ENCODE measurements at places on chromosomes 5 and 9. TPM values are rescaled to one million over a fixed set of nuclear protein-coding genes. Genes with fewer than 3 reads are reported as not detected.

GRCh38 chr5:141850244-141850768, 27.9 kb downstream of the PCDH1 start:
- H3K27me3 ChIP-seq: no peaks in the 10 kb centered on the region
- H3K4me1 ChIP-seq: peaks cover 14% of the 10 kb centered on the region
- H3K4me3 ChIP-seq: peak overlapping the region; percentile 42
- DNase-seq: peak; percentile 37
- H3K27ac ChIP-seq: peak overlapping the region; percentile 98

The CNTNAP3B gene
- 2.5 TPM for total RNA-seq

- no peaks in the 10 kb centered on the region for H3K4me1 ChIP-seq
- no peaks in the 10 kb centered on the region for H3K36me3 ChIP-seq
- H3K27me3 ChIP-seq: no peaks in the 10 kb centered on the region
- peak; percentile 44 for DNase-seq
- no peak overlapping the region for H3K4me3 ChIP-seq
Observed at GRCh38 chr9:16213781-16214515, 656.5 kb downstream of the BNC2 start.

DNA sequence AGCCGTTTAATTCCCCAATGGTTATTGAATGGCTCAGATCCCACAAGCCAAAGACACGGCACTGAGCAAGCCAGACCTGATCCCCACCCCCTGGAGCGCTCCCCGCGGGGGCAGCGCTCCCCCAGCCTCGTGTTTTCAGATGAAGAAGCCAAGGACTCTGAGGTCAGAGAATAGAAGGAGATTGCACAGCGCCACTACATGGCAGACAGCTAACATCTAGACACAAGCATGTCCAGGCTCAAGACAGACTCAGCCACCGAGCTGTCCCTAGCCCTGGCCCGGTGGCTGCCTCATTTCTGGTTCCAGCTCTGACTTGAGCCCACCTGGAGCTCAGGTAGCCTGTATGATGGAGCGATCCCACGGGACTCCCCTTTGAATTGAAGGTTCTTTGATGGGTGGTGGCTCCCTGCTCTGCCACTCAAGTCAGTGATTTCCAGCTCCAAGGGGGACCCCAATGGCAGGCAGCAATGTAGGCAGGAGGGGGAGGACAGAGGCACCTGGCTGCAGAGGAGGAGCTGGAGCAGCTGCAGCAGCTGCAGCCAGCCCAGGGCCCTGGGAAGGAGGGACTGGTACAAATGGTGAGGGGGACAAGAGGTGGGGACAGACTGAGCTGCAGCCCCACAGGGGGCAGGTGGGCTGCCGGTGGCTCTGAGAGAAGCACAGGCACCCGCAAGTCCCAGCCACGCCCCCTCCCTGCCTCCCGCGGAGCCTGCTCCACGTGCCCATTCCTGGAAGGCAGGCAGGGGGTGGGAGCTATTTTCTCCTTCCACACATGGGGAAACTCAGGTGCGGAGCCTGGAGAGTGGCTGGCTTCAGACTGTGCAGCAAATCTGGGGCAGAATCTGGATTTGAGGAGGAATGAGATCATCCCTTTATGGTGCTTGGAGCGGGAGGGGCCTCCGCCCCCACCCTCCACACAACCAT, 40.2 kb downstream of the NTNG2 start:
- H3K27me3 ChIP-seq: peaks cover 4% of the 10 kb centered on the region
- no peak overlapping the region for H3K4me3 ChIP-seq
- no peaks in the 10 kb centered on the region for H3K36me3 ChIP-seq
- no peak overlapping the region for H3K27ac ChIP-seq
- H3K4me1 ChIP-seq: no peaks in the 10 kb centered on the region

The PCDHGA5 gene
- 1.1 TPM for total RNA-seq

- H3K36me3 ChIP-seq: no peaks in the 10 kb centered on the region
- no peak overlapping the region for H3K27ac ChIP-seq
- DNase-seq: no peak
- H3K4me1 ChIP-seq: no peaks in the 10 kb centered on the region
- H3K4me3 ChIP-seq: peak overlapping the region; percentile 35
Observed at GRCh38 chr5:76084496-76085242, 1.5 kb downstream of the SV2C start.

DNA sequence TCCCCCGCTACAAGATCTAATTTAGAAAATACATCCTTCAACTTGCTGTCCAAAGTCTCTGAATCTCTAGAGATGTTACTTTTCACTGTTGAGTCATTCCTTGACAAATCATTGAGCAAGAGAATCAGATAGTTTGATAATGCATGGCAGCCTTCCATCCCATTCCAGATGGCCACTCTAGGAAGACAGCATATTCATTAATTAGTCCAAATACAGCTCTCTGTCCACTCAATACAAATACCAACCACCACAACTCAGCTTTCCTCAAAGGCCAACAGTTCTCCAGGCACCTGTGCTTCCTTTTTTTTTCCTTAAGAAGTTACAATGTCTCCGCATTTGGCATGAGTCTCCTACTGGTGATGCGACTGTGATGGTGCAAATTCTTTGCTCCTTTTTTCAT, 72.3 kb downstream of the DROSHA start:
- H3K27me3 ChIP-seq: no peaks in the 10 kb centered on the region
- H3K4me1 ChIP-seq: no peaks in the 10 kb centered on the region
- no peaks in the 10 kb centered on the region for H3K36me3 ChIP-seq
- no peak overlapping the region for H3K27ac ChIP-seq

DNA sequence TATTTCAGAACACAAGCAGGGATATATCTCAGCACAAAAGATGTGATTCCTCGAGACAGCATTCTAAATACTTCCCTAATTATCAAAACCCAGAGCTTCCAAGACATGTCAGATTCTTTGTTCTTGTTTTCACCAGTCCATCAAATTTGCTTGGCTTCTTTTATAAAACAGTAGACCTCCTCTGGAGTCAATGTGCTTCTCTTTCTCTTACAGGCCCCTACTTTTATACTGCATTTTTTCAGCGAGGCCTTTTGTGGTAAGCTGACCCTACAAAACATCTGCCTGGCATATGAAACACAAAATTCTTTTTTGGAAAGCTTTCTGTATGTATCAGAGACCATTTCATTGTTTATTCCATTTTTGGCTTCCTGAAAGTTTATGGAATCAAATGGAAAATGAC, 81.8 kb downstream of the ARSB start:
- H3K36me3 ChIP-seq: no peaks in the 10 kb centered on the region
- no peaks in the 10 kb centered on the region for H3K27me3 ChIP-seq
- H3K4me3 ChIP-seq: no peak overlapping the region
- no peaks in the 10 kb centered on the region for H3K4me1 ChIP-seq

- H3K27me3 ChIP-seq: no peaks in the 10 kb centered on the region
- H3K27ac ChIP-seq: no peak overlapping the region
- no peak overlapping the region for H3K4me3 ChIP-seq
- no peaks in the 10 kb centered on the region for H3K36me3 ChIP-seq
- peak; percentile 13 for DNase-seq
- peaks cover 7% of the 10 kb centered on the region for H3K4me1 ChIP-seq
Observed at GRCh38 chr5:126523818-126524510, 71.1 kb downstream of the ALDH7A1 start.

GRCh38 chr9:6198251-6198650, 17.4 kb upstream of the IL33 start:
- no peaks in the 10 kb centered on the region for H3K36me3 ChIP-seq
- H3K4me1 ChIP-seq: no peaks in the 10 kb centered on the region
- no peak for DNase-seq
- H3K4me3 ChIP-seq: no peak overlapping the region
- no peaks in the 10 kb centered on the region for H3K27me3 ChIP-seq
- no peak overlapping the region for H3K27ac ChIP-seq

DNA sequence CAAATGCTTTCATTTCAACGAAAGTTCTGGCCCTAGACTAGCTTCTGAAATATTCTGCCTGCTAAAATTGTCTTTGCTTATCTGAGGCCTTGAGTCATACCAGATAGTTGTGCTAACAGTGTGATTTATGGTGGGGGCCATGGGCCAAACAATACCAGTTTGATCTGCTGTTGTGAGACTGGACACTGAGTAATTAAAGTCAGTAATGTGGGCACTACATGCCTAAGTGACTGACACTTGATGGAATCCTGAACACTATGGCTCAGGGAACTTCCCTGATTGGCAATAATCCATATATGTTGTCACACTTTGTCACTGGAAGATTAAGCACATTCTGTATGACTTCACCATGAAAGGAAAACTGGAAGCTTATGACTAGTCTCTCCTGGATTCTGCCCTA, 127.6 kb upstream of the CYLC2 start:
- no peak overlapping the region for H3K27ac ChIP-seq
- H3K36me3 ChIP-seq: no peaks in the 10 kb centered on the region
- no peaks in the 10 kb centered on the region for H3K27me3 ChIP-seq
- H3K4me3 ChIP-seq: no peak overlapping the region
- H3K4me1 ChIP-seq: no peaks in the 10 kb centered on the region
- no peak for DNase-seq

The SCGB3A2 gene
- not detected for total RNA-seq

DNA sequence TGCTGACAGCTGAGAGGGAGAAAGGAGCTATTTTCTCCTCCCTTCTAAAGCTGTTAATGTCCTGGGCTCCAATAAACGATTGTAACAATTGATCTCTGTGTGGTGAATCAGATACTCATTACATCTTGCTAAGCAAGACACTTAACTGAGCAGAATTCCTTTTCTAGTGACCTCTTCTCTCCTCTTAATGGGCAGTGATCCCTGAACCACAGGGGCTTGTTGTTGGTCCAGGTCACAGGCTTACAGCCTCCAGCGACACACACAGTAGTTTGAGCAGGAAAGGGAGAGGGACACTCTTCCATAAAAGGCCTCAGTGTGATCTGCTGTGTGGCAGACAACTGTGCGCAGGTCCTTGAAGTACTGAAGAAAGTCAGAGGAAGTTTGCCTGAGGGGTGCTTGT, 58.5 kb upstream of the MYO10 start:
- no peak overlapping the region for H3K27ac ChIP-seq
- H3K4me1 ChIP-seq: no peaks in the 10 kb centered on the region
- no peaks in the 10 kb centered on the region for H3K27me3 ChIP-seq
- H3K4me3 ChIP-seq: no peak overlapping the region
- H3K36me3 ChIP-seq: no peaks in the 10 kb centered on the region

DNA sequence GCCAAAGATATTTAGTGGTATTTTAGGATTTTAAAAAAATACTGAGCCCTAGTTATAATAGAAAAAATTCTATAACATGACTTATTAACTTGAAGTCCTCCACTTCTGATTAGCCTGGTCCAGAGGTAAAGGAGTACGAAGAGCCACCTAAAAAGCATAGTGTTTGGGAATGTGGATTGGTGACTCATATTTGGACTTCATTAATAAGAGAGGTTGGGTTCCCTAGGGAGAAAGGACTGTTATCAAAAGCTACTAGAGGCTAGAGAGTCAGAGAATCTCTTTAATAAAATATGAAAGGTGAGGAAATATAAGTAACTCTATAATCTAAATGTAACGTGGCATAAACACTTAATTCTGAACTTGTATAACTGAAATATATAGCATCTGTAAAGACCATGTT, 180.7 kb upstream of the TARS1 start:
- no peaks in the 10 kb centered on the region for H3K36me3 ChIP-seq
- no peak for DNase-seq
- H3K27ac ChIP-seq: no peak overlapping the region
- no peak overlapping the region for H3K4me3 ChIP-seq
- no peaks in the 10 kb centered on the region for H3K27me3 ChIP-seq
- no peaks in the 10 kb centered on the region for H3K4me1 ChIP-seq

DNA sequence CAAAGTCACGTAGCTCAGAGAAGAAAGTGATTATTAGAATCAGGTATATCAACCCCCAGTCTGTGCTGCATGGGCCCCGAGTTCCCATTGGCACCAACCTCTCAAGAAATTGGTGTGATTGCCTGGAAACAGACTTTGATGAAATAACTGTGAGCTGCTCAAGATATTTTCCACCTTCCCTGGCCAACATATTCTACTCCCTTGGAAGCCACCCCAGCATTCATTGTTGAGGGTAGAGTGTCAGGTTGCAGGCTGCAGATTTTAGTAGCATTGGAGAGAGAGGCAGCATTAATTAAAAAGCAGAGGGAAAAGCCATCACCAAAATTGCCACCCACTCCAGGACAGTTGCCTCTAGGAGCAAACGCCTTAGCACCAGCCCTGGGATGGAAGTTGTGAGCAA, 154.2 kb upstream of the TNPO1 start:
- H3K36me3 ChIP-seq: no peaks in the 10 kb centered on the region
- H3K27me3 ChIP-seq: no peaks in the 10 kb centered on the region
- H3K27ac ChIP-seq: no peak overlapping the region
- DNase-seq: no peak
- no peaks in the 10 kb centered on the region for H3K4me1 ChIP-seq

Measured in colonic mucosa (tissue), 4 donors.